ENCODE measurements at places on chromosomes 3 and 15. TPM values are rescaled to one million over a fixed set of nuclear protein-coding genes. Genes with fewer than 3 reads are reported as not detected.

The CHST2 gene
- 10.8 TPM for total RNA-seq

DNA sequence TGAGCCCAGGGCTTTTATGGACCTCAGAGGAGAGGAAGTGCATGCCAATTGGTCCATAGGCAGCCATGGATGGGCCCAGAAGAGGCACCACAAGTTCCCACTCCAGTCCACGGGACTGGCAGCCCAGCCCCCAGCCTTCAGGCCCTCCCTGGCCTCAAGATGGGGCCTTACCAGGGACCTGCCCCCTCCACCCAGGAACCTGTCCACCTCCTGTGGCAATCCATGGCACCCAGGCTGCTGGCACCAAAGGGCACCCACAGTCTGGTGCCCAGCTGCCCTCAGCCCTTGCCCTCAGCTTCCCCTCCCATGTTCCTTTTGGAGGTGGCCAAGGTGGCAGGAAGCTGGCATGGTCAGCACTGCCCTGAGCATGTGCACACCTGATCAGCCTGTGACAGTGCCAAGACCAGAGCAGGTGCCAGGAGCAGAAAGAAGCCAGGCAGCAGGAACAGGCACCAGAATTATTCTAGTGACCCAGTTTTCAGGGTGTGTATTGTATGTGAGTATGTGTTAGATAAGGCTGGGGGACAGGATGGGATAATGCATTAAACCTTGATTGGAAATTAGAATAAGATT lies 415.0 kb downstream of the NTRK3 start:
- no peak for DNase-seq

The FBXL2 gene
- total RNA-seq = 20.0 TPM

The RASL12 gene
- total RNA-seq = 0.40 TPM

The AQP9 gene
- total RNA-seq = not detected

The GOLGA6L7 gene
- total RNA-seq = not detected

The KLF13 gene
- 26.9 TPM for total RNA-seq

The ALPK3 gene
- total RNA-seq = 122 TPM

The ZDHHC23 gene
- 15.4 TPM for total RNA-seq

The ST8SIA2 gene
- total RNA-seq = 19.7 TPM

DNA sequence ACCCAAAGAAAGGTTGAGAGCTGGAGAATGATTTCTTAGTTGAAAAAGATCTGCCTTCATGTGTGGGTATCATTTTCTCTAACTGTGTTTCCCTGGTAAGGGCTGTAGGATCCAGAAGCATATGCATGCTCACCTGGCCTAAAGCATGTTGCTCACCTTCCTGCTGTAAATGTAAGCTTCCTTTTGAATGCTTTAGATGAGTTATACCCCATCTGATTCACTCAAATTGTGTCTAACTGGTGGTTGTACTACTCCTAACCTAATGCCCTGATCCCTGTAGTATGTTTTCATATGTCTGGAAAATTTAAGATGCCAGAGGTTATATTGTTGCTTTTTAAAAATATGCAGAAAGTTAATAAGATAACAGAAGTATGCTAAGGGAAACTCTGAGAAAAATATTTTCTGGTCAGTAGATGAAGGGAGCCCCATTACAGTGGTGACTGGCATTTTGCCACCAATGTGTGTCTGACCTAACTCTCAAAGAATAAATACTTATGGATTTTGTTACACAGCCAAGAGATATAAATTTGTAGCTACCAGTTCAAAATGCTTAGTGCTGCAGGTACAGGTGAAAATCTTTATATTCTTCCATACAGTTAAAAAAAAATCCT lies 7.7 kb downstream of the FILIP1L start:
- DNase-seq = no peak

GRCh38 chr15:48049736-48050135 lies 71.1 kb upstream of the SLC24A5 start:
- DNase-seq = no peak

- no peak for DNase-seq
Measured at GRCh38 chr15:68696414-68697363, 117.9 kb downstream of the CORO2B start.

The GASK1A gene
- total RNA-seq = 2.3 TPM

- no peak for DNase-seq
Measured at GRCh38 chr3:120568598-120568997, 27.5 kb upstream of the NDUFB4 start.

The ACP3 gene
- 9.1 TPM for total RNA-seq

GRCh38 chr3:129605203-129605921 lies 1.1 kb downstream of the PLXND1 start:
- no peak for DNase-seq

The MRPL3 gene
- total RNA-seq = 90.4 TPM

GRCh38 chr3:59128685-59129084 lies 78.9 kb upstream of the CFAP20DC start:
- no peak for DNase-seq

- DNase-seq = no peak
Measured at GRCh38 chr15:31340047-31340446, 13.4 kb downstream of the KLF13 start.

The CGNL1 gene
- total RNA-seq = 40.4 TPM

The MOBP gene
- not detected for total RNA-seq

- DNase-seq = no peak
Measured at GRCh38 chr15:99963976-99964375, 230.7 kb upstream of the LYSMD4 start.

GRCh38 chr15:56385908-56386307 lies 20.7 kb downstream of the TEX9 start:
- no peak for DNase-seq

Data from progenitor cell of endocrine pancreas (in vitro differentiated cells).